HT-29 (cell line): ENCODE measurements at places on chromosomes 2 and 18.

GRCh38 chr2:190069936-190070696 lies 7.6 kb upstream of the MSTN start:
- DNase-seq: peak; percentile 79

DNA sequence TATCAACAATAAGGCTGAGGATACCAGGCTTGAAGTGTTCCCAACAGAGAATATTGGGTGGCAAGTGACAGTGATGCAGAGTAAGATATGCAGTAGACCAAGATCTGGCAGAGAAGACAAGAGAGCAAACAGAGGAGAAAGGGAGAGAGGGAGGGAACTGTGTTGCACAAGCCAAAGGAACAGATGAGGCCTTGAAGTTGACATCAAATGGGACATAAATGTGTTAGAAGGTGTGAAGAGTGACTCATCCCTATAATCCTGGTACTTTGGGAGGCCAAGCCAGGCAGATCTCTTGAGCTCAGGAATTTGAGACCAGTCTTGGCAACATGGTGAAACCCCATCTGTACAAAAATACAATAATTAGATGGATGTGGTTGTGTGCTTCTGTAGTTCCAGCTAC lies 342.9 kb downstream of the PARD3B start:
- no peak for DNase-seq

DNA sequence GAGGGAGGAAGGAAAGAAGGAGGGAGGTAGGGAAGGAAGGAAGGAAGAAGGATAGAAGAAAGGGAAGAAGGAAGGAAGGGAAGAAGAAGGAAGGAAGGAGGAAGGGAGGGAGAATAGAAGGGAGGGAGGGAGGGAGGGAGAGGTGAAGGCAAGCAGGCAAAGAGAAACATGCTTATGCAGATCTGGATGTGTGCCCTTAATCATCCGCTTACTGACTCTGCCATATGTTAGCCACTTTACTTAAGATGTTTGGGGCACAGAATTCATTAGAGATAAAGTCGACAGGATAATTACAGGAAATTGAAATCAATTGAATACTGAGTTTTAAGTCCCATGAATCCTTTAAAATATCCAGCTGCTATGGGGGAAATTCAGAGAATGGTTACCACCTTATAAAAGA lies 334.2 kb downstream of the GRB14 start:
- DNase-seq: no peak

- no peak for DNase-seq
Observed at GRCh38 chr2:227772197-227772661, 26.5 kb downstream of the SCYGR8 start.

- no peak for DNase-seq
Observed at GRCh38 chr2:56741601-56742102, 557.9 kb downstream of the CCDC85A start.

DNA sequence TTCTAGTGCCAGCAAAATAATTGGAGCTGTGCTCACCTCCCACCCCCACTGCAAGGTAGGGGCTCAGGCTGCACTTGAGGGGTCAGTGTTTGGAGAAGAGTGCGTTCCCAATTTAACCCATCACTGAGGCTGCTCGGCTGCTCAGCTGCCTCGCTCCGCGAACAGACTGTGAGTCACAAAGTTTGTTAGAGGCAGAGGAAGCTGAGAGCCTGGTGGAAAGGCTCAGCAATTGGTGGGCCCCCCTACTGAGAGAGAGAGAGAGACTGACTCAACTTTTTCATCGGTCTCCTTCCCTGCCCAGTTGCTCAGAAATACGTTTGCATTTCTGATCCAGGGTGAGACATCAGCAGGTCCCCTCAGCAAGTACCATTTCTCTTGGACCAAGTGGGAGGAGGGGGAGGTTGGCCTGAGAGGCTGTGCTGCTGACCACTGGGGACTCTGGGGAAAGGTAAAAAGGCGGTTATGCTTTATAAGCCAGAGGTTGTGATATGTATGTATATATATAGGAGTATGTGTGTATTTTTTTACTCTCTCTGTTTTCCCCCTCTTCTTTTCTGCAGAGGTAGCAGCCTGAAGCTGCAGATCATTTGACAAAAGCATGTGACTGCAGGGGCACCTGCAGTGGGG lies 1.5 kb downstream of the EFR3B start:
- no peak for DNase-seq

GRCh38 chr2:200944467-200945394 lies 18.7 kb downstream of the ORC2 start:
- peak; percentile 84 for DNase-seq

DNA sequence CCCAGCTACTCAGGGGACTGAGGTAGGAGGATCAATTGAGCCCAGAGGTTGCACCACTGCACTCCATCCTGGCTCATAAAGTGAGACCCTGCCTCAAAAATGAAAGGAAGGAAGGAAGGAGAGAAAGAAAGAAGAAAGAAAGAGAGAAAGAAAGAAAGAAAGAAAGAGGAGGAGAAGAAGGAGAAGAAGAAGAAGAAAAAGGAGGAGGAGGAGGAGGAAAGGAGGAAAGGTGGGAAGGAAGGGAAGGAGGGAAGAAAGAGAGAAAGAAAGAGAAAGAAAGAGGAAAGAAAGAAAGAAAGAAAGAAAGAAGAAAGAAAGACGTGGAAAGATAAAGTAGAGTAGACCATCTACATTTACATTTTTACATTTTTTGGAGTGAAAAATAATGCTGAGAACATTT lies 39.8 kb downstream of the FAM124B start:
- no peak for DNase-seq

GRCh38 chr2:109417701-109418335 lies 195.9 kb downstream of the SEPTIN10 start:
- no peak for DNase-seq

GRCh38 chr2:17816396-17817245 lies at the start of gene MSGN1:
MSGN1 (plus strand) TSS chr2:17816460; CDS start chr2:17816519, 59 bp downstream.
- DNase-seq: no peak
